Calu3 (cell line): ENCODE measurements at places on chromosomes 1 and 21.

- no peak for DNase-seq
These were observed 6.2 kb upstream of the CENPS start for GRCh38 chr1:10424034-10424433.

- DNase-seq: no peak
These were observed 13.8 kb upstream of the AK2 start for GRCh38 chr1:33050221-33051076.

DNA sequence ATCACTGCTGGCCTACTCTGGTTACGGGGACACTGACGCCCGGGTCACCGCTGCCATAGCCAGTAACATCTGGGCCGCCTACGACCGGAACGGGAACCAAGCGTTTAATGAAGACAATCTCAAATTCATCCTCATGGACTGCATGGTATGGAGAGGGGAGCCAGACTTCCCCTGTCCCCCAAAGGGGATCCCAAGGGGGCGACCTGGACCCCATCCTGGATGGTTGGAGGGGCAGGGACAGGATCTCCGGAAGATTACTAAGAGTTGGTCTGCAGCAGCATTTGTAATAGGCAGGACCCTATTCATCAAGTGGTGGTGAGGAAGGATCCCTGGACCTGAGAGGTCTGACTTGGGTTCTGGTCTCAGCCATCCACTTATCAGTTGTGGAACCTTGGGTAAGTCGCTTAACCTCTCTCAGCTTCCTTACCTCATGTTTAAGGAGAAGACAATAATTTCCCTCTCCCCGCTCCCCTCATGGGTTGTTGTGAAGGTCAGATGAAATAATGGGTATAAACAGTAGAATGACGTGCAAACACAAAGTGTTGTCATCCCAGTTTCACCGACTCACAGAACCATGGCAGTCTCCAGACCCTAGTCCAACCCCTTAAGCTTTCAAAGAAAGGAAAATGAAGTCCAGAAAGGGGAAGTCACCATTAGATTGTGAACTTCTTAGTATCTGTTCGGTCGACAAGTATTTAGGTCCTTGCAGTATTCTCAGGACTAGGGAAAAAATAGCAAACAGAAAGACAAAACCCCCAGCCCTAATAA, 883 bp downstream of the LAMTOR2 start:
- DNase-seq: no peak

DNA sequence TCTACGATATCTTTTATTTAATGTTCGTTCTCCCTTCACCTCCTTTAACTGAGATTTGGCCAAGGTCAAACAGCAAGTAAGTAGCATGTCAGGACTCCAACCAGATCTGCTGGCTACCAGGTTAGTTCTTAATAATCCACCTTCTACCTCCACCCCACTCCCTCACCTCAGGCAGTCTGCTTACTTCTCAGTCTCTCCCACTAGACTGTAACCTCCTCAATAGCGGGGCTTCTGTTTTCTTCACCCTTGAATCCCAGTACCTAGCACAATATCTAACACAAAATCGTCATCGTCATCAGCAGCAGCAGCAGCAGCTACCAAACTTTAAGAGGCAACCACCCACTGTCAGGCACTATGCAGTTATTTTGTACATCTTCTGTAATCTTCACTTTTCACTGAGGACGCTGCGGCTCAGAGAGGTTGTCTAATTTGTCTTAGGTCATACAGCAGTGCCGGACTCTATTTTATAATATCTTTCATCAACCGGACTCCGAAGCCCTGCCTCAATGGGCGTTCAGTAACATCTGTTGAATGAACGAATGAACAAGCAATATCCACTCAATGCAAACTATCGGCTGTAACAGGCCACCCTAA, 859 bp upstream of the MAGI3 start:
- no peak for DNase-seq

- DNase-seq: no peak
These were observed 722 bp upstream of the SLC19A2 start for GRCh38 chr1:169486281-169487051.

GRCh38 chr1:29685387-29685786, 449.1 kb downstream of the PTPRU start:
- no peak for DNase-seq

GRCh38 chr1:214417545-214418210, 133.7 kb downstream of the PTPN14 start:
- DNase-seq: no peak

GRCh38 chr1:98129491-98129890, 208.7 kb upstream of the DPYD start:
- DNase-seq: no peak

DNA sequence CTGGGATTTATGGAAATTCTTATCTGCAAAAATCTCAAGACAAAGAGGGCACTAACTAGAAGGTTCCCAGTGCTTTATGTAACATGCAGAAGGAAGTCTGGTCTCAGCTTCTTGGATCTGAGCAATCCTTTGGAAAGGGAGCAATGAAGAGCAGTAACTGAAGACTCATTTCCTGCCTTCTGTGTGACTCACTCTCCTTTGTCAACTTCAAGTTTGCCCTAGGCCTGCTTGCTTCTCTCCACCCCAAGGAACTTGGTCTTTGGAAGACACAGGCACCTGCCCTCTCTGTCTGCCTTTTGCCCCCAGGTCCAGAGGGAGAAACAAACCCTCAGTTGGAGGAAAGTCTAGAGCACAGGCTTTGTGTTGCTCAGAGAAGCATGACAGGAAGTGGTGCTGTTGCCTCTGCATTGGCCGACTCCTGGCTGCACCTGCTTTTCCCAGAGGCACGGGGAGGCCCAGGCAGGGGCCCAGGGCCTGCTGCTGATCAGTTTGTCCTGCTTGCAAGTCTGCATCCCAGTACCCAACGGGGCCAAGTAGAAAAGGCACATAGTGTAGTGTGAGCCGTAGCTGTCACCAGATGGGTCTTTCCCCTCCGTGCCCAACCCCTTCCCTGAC, 137.2 kb downstream of the DHRS3 start:
- peak; percentile 53 for DNase-seq

DNA sequence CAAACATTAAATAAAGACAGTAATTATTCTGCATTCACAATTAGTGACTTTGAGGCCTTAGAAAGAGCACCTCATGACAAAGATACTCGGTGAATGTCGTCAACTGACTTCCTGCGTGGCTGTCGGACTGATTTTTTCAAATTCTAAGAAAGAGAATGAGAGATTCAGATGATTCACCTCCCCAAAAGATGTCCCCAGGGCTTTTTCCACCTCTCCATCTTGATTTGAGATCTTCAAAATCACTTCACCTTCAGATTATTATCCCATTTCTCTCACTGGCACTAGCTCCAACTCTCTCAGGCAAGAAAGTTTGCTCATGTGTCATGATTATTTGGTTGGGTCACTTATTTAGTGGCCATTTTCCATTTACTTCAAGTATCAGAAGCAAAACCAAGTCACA, 5.0 kb upstream of the EDEM3 start:
- no peak for DNase-seq

GRCh38 chr1:23673086-23673813, 18.4 kb upstream of the RPL11 start:
- peak; percentile 41 for DNase-seq

DNA sequence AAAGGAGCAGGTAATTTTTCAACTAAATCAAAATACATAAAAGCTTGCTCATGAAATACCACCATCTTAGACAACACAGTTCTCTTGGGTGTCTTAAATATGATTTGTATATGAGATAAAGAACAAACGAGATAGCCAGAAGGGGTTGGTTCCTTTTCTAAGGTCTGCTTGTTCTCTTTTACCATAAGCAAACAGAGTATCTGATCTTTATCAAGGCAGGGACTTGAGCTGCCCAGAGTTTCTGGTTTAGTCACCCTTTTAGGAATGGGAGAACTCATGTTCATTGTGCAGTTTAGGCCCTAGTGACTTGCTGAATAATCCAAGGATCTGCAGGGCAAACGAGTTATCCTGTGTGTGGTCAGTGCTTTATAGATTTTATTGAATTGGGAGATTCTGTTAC, 3.0 kb upstream of the SUCO start:
- no peak for DNase-seq

- DNase-seq: no peak
These were observed 51.8 kb upstream of the GRIK1 start for GRCh38 chr21:29991624-29992023.
